ENCODE measurements at places on chromosomes 16 and 17.

DNA sequence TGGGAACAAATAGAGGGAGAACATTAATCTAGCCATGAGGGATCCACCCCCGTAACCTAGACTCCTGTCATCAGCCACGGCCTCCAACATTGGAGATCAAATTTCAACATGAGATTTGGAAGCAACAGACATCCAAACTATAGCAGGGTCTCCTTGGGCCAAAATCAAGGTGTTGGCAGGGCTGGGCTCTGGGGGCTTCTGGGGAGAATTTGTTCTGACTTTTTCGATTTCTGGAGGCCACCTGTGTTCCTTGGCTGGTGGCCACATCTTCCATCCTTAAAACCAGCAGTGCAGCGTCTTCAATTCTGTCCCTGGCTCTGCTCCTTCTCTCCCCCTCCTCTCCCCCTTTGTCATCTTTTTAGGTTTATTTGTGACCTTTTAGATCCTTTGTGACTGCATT, 546.2 kb downstream of the WWOX start:
- DNase-seq = no peak

- DNase-seq = no peak
These were observed 140.5 kb downstream of the TRIM37 start for GRCh38 chr17:58966208-58966607.

DNA sequence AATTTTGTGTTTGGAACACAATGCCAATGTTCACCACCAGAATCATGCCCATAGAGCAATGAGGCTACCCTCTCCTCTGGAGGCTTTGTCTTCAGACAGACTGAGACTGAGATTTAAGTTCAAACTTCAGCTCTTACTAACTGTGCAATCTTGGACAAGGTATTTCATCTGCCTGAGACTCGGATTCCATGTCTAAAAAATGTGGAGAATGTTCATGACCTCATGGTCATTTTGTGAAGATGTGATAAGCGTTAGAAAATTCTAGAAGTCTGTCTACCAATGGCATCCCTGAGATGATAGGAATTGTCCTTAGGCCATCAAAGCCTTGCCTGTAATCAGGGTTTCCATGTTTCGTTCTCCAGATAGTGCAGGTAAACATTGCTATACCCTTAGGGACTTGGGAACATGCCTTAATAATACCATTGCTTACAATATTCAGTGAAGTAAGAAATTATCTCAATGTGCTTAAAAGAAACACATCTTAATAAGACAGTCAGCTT, 388.2 kb upstream of the MAF start:
- DNase-seq = no peak

GRCh38 chr16:11857161-11857560, 5.8 kb upstream of the RSL1D1 start:
- DNase-seq = no peak

DNA sequence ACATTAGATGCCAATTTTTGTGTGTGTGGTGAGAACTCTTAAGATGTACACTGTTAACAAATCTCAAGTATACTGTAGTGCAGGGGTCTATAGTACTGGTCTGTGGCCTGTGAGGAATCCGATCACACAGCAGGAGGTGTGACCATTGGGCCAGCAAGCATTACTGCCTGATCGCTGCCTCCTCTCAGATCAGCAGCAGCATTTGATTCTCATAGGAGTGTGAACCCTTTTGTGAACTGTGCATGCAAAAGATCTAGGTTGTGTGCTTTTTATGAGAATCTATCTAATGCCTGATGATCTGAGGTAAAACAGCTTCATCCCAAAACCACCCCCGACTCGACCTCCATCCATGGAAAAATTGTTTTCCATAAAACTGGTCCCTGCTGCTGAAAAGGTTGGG, 12.6 kb downstream of the ZNF267 start:
- no peak for DNase-seq

- DNase-seq = no peak
These were observed 2.7 kb upstream of the CES1 start for GRCh38 chr16:55835581-55835980.

- no peak for DNase-seq
These were observed 978.8 kb downstream of the KCNJ18 start for GRCh38 chr17:22671110-22671509.

DNA sequence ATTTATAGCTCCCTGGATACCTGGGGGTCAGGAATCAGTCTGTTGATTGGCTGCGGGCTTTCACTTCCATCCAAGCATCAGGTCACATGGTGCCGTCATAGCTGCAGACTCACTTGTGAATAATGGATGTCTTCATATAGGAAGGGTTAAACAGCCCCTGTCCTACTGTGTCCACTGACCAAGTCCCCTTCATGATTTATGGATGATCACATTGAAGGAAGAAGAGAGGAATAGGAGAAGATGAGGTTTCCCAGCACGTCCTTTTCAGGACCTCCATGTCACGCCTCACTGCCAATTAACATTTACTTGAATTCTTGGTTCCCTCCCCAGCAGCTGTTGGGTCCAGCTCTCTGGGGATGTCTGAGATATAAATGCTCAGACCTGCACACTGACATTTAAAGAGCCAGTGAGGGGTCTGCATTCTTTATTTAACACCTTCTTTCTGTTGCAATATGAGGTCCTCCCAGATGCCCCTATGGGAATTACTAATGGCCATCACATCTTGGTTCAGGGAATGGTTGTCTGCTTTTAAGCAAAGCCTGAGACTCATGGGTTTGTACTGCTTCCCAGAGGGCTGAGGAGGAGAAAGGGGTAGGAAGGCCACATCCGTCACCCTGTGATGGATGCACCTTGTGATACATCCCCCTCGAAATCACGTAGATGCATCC, 230.6 kb upstream of the HSBP1 start:
- DNase-seq = no peak

- peak; percentile 31 for DNase-seq
These were observed 983.9 kb upstream of the EEF2KMT start for GRCh38 chr16:6081320-6081976.

GRCh38 chr17:47099451-47099986, 89.6 kb downstream of the CDC27 start:
- DNase-seq = no peak

- no peak for DNase-seq
These were observed 66.9 kb downstream of the CHD9 start for GRCh38 chr16:53121661-53122060.

GRCh38 chr16:79390481-79391051, 210.0 kb downstream of the MAF start:
- no peak for DNase-seq

DNA sequence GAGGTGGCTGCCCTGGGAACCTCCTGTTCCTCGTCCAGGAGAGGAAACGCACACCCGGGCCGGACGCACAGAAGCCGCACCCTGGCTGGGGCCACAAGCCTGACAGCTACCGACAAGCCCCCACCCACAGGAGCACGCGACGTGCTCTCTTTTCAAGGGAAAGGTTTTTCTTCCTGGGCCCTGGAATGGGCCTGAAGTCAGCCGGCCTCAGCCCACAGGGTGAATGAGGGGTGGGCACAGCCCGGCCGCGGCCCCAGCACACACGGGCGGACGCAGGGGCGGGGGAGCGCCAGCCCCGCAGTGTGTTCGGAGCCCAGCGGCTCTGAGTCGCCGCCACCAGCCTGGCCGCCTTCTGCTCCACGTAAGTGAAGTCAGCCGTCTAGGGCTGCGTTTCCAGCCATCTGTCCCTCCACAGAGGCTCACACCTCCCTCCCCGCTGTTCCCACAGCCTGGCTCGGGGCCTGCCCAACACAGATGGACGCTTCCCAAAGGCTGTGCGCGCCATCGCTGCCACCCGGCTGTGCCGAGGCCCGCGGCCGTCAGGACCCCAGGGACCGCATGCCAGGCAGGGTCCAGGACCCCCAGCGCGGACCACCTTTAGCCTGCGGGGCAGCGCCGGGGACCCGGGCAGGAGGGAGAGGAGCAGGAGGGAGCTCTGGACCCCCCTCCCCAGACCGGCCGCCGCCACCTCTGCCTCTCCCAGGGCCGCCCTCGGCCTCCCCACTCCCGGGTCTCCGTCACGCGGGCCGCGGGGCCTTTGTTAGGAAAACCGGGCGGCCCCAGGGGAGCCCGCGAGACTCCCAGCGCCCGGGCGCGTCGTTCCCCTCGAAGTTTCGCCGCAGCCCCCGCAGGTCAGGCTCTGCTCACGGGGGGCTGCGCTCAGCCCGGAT, 36.8 kb downstream of the CBFA2T3 start:
- peak; percentile 66 for DNase-seq

GRCh38 chr16:89993971-89994370, 25.3 kb downstream of the DBNDD1 start:
- no peak for DNase-seq

GRCh38 chr17:28745786-28746411, 2.1 kb downstream of the TRAF4 start:
- DNase-seq = peak; percentile 36

GRCh38 chr17:40364121-40364861, at the start of gene GJD3:
GJD3 (minus strand) TSS chr17:40364737; CDS start chr17:40363815, 922 bp downstream.
- no peak for DNase-seq

DNA sequence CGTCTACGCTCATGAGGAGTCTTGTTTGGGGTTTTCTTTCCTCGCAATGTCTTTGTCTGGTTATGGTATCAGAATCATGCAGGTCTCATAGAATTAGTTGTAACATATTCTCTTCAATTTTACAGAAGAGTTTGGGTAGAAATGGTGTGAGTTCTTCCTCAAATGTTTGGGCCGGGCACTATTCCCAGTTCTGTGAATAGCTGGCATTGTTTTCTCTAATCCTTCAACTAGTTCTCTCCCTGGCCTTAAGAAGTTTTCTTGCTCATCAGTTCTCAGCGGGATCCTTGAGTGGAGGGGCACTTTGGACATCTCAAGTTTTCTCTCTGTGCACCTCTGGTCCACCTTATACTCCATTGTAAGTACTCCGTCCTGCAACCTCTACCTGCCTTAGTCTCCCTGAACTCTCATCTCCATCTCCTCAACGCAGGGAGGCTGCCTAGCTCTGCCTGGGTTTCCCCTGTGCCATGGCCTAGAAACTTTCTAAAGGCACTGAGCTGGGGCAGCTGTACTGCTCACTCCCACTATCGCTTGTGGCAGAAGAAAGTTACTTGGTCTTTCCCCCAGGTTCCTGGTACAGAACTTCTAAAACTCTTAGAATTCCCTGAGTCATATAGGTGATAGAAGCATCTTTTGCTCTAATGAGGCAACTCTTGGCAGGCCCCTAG, 16.9 kb downstream of the NSMCE1 start:
- DNase-seq = no peak

DNA sequence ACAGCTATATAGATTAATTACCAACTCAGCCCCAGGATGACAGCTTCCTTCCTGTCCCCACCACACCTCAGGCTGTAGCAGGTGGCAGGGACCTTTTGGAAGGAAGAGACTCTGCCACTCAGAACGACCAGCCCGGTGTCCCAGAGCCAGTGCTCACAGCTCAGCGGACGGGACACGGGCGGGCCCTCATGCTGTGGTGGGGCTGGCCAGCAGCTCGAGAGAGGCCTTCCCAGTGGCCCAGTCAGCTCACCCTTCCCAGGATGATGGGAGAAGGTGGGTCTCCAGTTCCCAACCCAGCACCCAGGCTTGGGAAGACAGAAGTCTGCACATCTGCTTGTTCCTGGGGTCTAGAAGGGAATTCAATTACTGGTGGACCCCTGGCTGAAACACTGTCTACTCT, 10.5 kb downstream of the NUDT16L1 start:
- no peak for DNase-seq

DNA sequence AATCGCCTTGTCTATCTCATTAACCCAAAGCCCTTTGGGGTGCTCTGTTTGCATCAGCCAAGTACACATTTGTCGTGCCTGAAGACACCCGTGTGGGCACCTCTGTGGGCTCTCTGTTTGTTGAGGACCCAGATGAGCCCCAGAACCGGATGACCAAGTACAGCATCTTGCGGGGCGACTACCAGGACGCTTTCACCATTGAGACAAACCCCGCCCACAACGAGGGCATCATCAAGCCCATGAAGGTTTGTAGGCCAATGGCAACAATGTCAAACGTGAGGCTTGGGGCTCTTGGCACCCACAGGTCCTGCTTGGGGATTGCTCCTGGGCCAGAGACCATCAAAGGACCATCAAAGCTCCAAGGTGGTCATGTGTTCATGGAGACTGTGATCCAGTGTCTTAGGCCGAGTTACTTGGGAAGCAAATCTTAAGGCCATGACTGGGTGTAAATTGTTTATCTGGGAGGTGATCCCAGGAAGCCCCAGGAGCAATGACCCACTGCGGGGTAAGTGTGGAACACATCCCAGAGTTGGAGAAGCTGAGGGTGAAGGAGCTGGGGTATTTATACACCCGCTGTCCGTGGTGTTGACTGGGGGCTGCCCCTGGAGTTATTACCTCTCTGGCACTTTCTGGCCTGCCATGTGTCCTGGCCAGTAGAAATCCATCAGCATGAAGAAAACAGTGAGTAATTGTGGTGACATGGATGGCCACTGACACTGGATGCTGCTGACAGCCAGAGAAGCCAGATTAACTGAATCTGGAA, 24.0 kb downstream of the CDH5 start:
- DNase-seq = no peak

DNA sequence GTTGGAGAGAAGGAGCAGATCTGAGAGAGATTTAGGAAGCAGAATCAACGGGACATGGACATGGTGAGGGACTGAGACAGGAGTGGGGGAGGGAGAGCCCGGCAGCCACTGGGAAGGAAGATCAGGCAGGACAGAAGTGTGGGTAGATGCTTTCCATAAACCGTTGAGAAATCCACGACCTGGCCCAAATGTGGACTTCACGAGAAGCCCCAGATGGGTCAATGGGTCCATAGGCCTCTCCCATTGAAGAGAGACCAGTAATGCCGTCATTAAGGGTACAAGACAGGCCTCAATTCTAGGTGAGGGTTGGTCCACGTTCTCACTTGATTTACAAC, 530 bp upstream of the CCL22 start:
- no peak for DNase-seq

DNA sequence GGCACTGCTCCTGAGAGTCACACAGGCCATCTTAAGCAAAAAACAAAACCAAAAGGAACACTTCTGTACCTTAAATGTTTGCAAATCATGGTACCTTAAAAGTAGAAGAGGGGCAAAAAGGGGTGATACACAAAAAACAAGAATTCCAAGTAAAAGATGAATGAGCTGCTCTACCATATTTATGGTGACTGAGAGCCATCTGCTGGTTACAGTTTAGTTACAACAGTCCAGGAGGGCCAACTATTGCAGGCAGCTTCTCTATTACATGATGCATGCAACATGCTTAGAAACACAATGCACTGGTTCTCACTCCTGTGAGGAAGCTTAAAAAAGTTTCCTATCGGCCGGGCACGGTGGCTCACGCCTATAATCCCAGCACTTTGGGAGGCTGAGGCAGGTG, 53.5 kb downstream of the STX8 start:
- DNase-seq = no peak

- no peak for DNase-seq
These were observed 23.9 kb downstream of the CA10 start for GRCh38 chr17:52134641-52135040.

- no peak for DNase-seq
These were observed 144.0 kb upstream of the CIBAR2 start for GRCh38 chr16:85256190-85256739.

GRCh38 chr17:45948498-45948880, 50.6 kb upstream of the STH start:
- no peak for DNase-seq

GRCh38 chr16:89765292-89765830, 44.0 kb downstream of the ZNF276 start:
- DNase-seq = no peak

DNA sequence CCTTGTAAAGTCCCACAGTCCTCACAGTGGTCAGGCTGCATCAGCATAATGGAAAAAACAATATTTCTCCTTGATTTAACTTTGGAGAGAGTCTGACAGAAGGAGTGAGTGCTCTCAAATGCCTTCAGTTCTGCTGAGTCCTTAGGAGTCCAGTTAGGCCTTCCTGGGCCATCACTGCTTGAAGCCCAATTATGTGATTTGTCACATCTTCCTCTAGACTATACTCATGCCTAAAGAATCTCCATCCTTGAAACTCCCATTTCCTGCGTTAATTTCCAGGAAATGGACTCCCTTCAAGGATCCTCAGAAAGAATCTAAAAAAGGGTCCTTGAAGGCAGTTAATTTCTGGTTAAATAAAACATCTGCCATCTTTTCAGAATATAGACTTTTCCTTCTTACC, 52.8 kb downstream of the SLFN5 start:
- DNase-seq = no peak

Measured in left hindlimb (tissue), 1 donor.